Activated CD4-positive, alpha-beta memory T cell treated with anti-CD3 and anti-CD28 coated beads for 36 hours (primary cell): ENCODE measurements at places on chromosomes 3 and 15.
A peak's percentile ranks its signal among the peaks of the same experiment; 100 is the strongest.

DNA sequence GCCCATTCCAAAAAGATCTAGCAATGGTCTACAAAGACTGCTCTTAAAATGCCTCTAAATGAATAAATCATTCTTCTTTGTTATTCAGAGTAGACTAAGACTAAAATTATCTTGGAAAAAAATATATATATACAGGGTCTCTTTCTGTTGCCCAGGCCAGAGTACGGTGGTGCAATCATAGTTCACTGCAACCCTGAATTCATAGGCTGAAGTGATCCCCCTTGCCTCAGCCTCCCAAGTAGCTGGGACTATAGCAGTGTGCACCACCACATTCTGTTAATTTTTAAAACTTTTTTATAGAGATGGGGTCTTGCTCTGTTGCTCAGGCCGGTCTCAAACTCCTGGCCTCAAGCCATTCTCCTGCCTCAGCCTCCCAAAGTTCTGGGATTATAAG lies 18.7 kb downstream of the WWTR1 start:
- no peak for DNase-seq

DNA sequence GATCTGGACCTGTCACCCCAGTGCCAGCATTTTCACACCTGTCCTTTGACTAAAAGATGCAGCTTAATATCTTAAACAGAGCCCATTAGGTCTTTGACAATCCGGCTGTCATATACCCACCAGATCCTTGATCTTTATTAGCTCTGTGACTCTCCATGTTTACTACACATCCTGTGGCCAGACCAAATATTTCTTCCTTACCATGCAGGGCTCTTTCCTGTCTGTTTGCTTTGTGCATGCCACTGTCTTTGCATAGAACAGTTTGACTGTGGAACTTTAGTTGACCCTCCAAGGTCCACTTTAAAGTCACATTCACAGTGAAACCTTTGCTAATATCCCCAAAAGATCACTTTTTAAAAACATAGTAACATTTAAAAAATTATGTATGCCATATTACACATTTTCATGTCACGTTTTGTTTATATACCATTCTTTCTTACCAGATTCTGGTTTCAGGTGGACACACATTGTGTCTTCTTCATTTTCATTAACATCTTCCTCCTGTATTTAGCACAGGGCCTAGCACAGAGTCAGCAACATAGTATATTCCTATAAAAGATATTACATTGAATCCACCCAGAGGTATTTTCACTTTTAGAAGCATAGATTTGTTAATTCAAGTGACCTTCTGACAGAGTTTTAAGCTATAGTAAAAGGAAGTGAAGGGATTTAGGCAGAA lies 95.8 kb downstream of the RAP2B start:
- no peak for DNase-seq

GRCh38 chr15:77037388-77038209 lies 33.3 kb downstream of the TSPAN3 start:
- peak; percentile 9 for DNase-seq

DNA sequence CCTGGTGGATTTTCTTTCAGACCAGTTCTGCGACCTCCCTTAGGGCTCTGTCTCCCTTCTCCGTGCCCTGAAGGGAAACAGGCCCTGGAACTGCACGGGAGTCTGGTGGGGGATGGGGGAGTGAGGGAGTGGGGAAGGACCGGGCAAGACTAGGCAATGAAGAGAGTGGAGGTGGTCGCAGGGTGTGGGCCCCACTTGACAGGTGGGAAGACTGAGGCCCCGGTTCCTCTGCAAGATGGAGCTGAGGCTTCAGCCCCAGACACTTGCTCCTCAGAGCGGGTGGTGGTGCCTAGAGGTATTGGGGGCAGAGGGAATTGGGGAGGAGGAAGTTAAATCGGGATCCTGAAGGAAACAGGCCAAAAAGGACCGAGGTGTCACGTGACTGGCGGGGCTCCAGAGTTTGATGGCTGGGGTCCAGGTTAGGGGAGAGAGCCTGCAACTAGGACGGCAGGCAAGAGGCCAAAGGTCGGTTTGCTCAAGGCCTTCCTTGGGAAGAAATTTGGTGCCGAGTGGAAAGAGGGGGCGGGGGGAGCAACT lies 597 bp upstream of the CAMK1 start:
- no peak for DNase-seq

DNA sequence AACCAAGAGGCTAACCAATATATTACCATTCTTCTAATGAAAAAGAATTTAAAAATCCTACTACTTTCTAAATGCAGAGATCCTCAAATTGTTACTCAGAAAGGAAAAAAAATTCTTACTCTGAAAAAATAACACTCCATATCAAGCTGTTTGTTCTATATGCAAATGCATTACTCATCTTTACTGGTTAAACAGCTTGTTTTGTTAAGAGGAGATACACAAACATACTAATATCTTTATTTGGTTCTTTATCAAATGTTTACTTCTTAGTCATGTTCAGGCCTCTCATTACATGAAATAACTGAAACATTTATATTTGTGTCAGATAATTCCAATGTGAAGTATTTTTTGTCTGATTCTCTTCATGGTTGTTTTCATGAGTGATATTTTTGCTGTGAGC lies 146.8 kb downstream of the PCCB start:
- DNase-seq, result no peak

- no peak for DNase-seq
Measured at GRCh38 chr3:13193320-13194284, 120.4 kb upstream of the IQSEC1 start.

DNA sequence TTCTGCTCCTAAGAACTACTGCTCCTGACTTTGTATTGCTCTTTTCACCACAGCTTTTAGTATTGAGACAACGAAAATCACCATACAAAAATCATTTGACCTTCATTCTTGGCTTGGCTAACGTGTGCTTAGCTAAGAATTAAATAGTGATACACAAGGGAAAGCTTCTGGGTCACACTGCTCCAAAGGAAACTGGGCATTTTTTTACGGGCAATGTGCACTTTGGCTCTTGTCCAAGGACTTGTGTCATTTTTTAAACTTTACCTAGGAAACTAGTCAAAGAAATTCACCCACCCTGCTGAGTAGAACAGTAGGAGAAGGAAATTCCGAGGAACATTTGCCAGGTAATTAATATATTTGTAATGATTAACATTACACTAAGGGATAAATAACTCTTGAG lies 19.8 kb downstream of the WDR72 start:
- no peak for DNase-seq

- no peak for DNase-seq
Measured at GRCh38 chr3:184015381-184016019, 2.2 kb downstream of the ABCC5 start.

GRCh38 chr15:67003586-67003985 lies 61.8 kb upstream of the SMAD3 start:
- no peak for DNase-seq

DNA sequence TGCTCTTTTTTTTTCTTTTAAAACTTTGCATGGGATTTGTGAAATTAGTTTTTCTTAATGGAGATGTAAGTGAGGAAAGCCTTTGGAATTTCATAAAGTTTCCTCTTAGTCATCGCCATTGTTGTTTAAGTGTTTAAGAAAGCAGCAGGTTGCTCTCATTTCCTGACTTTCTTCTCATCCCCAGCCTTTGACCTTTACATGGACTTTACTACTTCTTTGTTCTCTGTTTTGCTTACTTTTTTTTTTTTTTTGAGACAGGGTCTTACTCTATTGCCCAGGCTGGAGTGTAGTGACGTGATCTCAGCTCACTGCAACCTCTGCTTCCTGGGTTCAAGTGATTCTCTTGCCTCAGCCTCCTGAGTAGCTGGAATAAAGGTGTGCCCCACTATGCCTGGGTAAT lies 38.6 kb downstream of the FBXL2 start:
- no peak for DNase-seq
